AG09309 (cell line): ENCODE measurements at places on chromosomes 3 and 15.

DNA sequence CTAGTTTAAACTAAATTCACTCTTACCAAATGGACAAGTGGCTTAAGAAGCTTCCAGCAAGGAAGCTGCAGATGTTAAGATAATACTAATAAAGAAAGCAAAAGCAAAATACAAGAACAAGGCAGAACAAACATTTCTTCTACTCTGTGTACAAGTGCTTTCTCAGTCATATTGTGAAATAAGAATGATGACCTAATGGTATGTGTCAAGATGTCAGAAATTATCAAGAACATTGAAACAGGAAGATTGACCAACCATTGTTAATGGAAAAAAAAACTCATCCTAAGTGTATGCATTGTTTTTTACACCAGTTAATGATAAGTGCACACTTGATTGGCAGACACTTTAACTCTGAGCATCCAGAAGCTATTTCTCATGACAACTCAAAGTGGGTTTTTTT is 65.4 kb upstream of the P2RY1 start:
- DNase-seq: no peak

DNA sequence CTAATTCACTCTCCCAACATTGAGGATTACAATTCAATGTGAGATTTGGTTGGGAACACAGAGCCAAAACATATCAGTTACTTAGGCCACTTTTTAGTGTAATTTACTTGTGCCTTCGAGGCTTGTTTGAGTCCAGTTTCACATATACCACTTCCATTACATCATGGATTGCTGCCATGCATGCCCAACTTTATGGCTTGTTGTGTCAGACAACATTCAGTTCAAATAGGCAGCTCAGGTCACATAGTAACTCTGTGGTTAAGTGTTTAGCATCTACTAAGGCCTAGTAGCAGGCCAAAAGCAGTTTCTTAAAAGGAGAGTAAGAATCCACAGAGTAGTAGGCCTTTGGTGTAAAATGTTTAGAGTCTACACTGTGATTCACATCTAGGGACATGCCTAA is 164.3 kb upstream of the GMNC start:
- DNase-seq: no peak

GRCh38 chr3:186802701-186803100 is 3.6 kb downstream of the RFC4 start:
- no peak for DNase-seq

DNA sequence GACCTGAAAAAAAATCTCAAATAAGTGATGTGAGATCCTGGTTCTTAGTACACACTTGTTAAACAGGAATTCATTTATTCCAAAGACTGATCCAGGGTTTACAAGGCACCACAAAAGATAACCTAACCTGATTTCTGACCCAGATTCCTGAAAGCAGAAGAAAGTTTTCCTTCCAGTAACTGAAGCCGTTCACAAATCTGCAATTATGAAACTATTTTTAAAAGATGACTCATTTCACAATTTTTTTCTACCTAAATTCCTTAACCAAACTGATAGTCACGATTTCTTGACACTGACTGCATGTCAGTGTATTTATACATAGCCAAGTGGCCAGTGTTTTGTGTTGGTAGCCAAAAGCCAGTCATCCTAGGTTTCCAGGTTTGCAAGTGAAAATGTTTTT is 17.1 kb downstream of the SLC9A9 start:
- DNase-seq: peak; percentile 50

- no peak for DNase-seq
Measured at GRCh38 chr3:72615776-72616175, 232.5 kb downstream of the SHQ1 start.

GRCh38 chr3:105401691-105402149 is 35.0 kb downstream of the ALCAM start:
- no peak for DNase-seq

DNA sequence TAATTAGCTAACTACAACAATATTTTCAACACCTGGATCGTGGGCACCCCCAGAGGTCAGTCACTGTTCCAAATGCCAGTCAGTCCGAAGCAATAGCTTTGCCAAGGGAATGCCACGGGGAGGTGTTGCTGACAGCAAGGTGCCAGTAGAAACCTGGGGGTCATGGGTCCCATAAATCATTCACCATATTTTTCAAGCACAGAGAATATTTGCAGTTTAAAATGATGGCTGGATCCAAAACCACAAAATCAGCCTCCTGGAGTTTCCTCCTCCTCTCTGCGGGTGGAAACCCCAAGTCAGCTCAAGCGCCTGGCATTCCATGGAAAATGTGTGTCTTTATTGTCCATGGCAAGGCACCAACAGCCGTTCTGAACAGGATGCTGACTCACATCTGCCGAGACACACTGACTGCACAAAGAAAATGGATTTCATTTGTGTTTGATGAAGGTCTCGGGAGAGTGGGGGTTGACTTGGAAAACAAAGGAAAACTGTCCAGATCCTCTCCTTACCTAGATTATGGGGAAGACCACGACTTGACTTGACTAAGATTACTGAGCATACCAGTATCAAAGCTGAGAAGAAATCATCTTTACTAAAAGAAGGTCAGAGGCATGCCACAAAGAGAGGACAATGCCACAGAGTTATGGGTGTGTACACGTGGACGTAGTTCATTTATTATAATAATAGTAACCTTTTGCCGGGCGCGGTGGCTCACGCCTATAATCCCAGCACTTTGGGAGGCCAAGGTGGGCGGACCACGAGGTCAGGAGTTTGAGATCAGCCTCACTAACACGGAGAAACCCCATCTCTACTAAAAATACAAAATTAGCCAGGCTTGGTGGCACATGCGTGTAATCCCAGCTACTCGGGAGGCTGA is 26.4 kb downstream of the ANXA2 start:
- DNase-seq: peak; percentile 98

DNA sequence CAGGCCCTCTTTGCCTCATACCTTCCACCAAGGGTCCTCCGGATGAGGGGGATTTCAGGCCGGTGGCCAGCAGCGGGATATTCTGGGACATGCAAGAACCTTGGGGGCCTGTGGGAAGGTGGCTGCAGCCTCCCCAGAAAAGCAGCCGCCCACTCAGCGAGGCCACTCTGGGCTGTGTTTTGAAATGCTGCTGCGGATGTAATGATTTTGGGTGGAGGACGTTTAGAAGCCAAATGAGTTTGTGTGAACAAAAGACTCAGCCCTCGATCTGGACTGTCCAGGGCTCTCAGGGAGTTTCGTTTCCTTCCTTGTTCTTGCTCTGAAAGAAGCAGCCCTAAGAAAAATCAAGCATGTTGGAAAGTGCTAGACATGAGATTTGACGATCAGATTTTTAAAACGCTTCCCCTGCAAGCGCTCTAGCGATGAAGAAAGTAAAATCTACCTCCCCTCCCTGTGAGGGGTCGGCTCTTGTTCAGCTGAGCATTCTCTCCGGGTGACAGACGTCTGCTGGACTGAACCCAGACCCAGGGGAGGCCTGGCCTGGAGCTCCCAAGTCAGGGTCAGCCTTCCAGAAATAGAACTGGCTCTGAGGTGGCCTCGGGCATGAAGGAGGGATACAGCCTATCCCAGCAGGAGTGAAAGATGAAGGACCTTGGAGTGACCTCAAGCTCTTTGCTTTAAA is 12.9 kb downstream of the HEG1 start:
- no peak for DNase-seq

DNA sequence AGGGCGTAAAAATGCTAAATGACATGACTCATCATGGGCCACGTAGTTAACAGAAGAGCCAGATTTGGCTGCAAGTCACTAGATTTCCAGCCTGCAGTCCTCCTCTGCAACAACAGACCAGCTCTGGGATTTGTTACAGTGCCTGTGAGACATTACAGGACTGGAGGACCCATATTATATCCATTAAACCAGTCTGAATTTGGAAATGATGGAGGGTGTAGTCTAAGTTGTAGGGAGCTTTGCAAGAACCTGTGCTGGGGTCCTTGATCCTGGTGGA is 10.8 kb downstream of the ZNF774 start:
- peak; percentile 67 for DNase-seq

- DNase-seq: no peak
Measured at GRCh38 chr3:171375666-171376595, 84.3 kb downstream of the TNIK start.

DNA sequence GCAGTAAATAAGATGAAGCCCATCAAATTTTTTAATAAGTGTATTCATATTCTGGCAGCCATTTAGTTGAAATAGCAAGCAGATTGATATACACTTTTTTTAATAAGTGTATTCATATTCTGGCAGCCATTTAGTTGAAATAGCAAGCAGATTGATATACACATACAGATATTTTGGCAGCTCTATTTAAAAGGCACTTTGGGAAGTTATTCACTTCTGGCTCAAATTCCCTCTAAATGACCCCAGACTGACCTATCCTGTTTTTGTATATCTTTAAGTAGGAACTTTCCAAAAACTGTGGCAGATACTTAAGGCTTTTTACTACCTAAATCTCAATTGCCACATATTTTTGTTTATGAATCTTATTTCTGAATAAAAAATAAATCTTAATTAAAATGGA is 122.3 kb downstream of the PLD1 start:
- DNase-seq: no peak

DNA sequence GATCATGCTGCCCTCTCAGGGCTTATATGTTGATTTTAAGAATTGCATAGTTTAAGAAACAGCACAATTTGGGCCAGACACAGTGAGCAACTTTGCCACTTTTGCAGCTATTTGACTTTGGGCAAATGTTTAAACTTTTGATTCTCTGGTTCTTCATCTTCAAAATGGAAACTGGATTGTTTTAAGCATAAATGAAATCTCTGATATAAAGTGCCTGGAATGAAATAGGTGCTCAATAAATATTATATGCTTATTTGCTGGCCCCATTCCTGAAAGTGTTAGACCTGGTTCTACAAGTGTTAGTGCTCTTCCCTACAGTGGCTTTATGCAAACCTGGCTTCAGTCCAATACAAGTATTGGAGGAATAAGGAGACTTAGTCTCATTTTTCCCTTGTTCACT is 33.1 kb upstream of the TSC22D2 start:
- DNase-seq: no peak

- DNase-seq: no peak
Measured at GRCh38 chr3:72998466-72998865, 1.9 kb downstream of the PPP4R2 start.

GRCh38 chr15:69749797-69750196 is 297.2 kb downstream of the RPLP1 start:
- DNase-seq: no peak

GRCh38 chr15:67066041-67066958 is 898 bp downstream of the SMAD3 start:
- DNase-seq: no peak

GRCh38 chr15:29352402-29352801 is 82.8 kb upstream of the NSMCE3 start:
- DNase-seq: no peak
